ENCODE measurements at places on chromosomes 6 and 20. TPM values are rescaled to one million over a fixed set of nuclear protein-coding genes. Genes with fewer than 3 reads are reported as not detected.
A peak's percentile ranks its signal among the peaks of the same experiment; 100 is the strongest.

- DNase-seq = no peak
These were observed 42.1 kb downstream of the PHACTR3 start for GRCh38 chr20:59646487-59646886.

GRCh38 chr20:21508230-21509078, 5.4 kb downstream of the NKX2-2 start:
- DNase-seq = no peak

Gene LHFPL5
- not detected for total RNA-seq

DNA sequence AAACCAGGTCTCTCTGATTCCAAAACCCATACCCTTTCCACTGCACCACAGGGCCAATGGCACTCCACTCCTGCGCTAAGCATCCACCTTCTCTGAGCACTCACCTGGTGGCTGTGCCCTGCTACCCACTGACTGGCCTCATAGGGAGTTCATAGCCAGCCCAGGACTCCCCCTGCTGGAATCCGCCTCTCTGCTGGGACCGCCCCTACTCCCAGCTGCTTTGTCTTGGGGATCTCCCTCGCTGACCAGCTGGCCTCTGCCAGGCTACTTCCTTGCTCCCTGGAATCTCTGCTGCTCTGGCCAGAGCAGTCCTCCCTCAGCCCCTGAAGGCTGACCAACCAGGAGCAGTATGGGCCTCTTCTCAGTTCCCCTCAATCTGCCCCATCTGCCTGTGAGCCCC, 129.7 kb downstream of the FAXC start:
- peak; percentile 21 for DNase-seq

Gene SMIM29
- 53.3 TPM for total RNA-seq

DNA sequence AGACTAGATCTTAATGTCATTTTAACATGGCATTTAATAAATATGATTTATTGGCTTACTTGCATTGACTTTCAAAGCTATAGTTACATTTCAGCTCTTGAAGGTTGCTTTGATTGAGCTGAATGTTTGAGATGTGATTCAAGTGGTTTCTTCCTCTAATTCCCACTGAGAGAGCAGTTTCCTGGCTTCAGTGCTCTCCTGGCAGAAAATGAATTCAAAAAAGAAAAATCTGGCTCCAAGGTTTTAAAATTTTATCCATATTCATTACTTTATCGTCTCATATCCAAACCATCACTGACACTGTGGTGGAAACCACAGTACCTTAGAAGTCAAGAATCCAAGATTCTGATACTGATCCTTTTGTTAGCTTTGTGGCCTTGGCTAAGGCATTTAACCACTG, 263.1 kb upstream of the HSF2 start:
- DNase-seq = no peak

- no peak for DNase-seq
These were observed 303.9 kb downstream of the CBLN4 start for GRCh38 chr20:55701467-55701866.

DNA sequence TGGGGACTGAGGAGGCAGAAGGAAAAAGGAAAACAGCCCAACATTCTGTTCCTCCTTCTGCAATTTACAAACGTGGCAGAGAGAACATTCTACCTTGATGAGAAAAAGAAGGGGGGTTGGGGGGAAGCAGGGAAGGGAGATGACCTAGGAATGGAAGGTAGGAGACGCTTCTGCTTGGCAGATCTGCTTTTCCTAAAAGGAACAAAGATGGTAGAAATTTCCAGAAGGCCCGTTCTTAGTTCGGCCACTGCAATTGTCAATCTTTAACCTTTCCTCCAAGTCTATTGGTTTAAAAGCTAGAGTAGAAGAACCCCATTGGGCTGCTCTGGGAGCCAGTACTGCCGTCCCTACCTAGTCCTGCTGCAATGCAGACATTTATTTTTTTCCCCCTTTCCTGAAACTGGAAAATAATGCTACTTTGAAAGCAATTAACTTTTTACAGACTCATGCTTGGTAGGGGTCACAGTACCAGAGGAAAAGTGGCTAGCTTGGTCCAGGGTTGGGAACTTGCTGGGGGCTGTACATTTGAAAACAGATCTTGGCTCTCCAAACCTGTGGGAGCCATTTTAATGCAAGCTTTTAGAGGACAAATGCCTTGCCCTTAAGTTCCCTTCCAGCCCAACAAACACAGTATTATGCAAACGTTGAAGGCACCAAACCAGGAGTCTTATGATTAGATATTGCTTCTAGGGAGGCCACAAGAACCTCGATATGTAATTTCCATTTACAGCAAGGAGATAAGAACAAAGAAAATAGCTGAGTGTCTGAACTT, 2.6 kb downstream of the ZMYND8 start:
- no peak for DNase-seq

Gene MED20
- total RNA-seq = 45.1 TPM

Gene SALL4
- total RNA-seq = 0.86 TPM

GRCh38 chr6:108968325-108969316, 120.4 kb downstream of the ARMC2 start:
- DNase-seq = no peak

GRCh38 chr6:92840246-92840930, 579.0 kb downstream of the EPHA7 start:
- DNase-seq = no peak

Gene CYP39A1
- 5.1 TPM for total RNA-seq

DNA sequence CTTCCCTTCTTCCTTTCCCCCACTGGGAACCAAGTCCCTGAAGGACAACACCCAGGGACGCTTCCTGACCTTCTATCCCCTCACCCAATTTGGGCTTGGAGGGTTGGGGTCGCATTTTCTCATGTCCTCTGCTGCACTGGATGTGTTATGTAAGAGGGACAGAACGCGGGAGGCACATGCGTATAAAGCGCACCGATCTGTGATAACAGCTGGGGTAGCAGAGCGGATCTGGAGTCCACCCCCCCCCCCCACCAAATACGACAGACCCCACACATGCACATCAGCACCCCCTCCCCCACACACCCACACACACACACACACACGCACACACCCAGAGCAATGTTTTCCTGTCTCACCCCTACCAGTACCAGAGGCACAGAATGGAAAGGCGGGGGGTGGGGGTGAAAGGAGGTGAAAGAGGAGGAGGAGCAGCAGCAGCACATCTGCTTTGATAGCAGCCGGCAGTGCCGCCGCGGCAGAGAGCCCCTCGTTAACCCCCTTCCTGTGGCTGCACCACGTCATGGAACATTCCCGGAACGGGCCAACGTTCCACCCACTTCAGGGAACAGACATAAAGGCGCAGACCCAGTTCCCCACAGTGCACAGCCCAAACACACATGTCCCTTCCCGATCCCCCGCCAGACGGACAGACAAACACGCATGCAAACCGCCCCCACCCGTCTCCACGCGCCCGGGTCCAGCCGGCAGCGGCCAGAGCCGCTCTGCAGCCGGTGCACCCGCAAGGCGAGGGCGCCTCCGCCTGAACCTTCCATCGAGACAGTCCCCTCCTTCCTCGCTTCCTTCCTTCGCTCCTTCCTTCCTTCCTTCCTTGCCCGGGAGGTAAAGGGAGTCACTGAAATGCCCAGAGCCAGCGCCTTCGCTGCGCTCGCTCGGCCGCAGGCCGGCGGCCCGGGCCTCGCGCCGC, 590 bp downstream of the HIVEP2 start:
- peak; percentile 88 for DNase-seq

Gene ID4
- 3.0 TPM for total RNA-seq

DNA sequence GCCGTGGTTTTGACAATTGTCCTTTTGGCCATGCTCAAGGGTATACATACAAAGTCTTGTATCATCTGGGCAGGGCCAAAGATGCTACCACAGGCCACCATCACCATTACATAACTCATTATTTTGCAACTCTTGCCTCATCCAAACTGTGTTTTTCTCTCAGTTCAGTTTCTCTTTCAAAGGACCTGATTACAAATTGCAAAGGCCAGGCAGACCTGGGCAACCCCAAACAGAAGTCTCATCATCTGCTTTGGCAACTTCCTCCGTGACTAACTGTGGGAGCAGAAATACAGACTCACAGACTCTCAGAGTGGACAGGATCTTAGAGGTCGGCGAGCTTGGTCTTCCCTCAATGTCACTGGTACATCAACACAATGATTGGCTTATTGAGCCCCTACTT, 117.8 kb upstream of the NEDD9 start:
- DNase-seq = no peak

GRCh38 chr6:160036790-160037206, 67.9 kb downstream of the IGF2R start:
- peak; percentile 73 for DNase-seq

- peak; percentile 60 for DNase-seq
These were observed 45.6 kb downstream of the LRRN4 start for GRCh38 chr20:6008254-6008653.

Gene LY6G6F
- not detected for total RNA-seq

DNA sequence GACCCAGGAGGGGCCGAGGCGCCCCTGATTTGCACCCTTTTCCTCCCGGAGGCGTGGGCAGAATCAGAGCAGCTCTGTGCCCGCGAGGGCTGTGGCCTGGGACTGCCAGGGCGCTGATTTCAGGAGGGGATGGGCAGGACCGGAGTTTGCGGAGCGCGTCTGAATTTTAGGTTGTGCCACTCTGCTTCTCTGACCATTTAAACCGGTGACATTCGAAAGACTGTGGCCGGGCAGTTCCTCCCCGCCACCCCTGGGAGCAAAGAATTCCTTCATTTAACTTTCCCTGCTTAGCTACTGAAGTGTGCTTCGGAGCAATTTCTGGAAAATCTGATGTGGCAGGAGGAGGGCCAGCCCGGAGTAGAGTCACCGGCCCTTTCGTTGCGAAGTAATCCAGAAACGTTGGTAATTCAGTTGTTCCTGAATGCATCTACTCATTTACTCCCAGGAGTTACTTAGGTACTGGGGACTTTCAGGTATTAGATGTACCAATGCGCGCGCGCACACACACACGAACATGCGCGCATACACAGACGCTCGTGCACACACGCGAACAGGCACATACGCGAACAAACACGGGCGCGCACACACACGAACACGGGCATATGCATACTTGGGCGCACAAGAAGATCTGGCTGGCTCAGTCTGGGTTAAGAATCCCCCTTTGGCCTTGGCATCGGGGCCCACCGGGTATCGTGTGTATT, 568 bp downstream of the CCDC170 start:
- peak; percentile 52 for DNase-seq

DNA sequence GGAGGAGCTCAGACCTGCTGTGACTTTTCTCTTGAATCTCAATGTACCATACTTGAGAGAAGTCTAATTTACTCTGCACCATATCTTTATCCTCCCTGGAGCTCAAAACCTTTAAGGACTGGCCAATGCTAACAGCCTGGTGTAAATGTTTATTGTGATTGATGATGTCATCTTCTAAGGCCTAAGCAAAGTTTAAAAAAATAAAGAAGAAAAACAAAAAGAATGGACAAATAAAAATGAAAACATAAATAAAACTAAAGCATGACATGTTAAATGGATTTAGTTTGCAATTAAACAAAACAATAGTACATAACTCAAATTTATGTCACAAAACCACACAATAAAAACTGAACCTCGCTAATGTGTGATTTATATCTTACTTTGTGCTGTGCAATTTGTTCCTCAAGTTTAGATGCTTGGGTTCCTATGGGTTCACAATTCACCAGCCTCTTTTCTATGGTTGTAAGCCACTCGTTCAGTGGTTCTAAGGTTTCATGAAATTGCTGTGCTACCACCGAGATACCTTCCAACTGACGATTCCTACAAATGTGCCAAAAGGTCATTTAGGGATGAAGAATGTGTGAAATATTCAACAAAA, 113.0 kb downstream of the DST start:
- DNase-seq = no peak

Gene HSF2
- 38.2 TPM for total RNA-seq

- no peak for DNase-seq
These were observed 11.3 kb downstream of the MYO6 start for GRCh38 chr6:75760320-75760719.

DNA sequence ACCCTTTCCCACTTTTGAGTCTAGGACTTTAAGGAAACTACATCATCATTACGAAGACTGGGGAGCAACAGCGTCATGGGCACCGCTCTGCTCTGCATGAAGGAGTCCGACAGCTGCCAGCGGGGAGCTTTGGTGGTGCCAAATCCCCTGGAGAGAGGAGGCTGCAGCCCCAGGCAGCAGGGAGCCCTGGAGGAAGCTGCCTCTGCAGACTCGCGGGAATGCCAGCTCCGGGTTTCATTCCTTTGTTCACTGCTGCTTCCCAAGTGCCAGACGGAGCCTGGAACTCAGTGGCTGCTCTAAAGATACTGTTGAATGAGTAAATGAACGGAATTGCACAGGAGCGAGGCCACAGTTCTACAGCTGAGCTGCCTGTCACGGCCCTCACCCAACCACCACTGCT, 196.5 kb upstream of the THBS2 start:
- DNase-seq = peak; percentile 39

DNA sequence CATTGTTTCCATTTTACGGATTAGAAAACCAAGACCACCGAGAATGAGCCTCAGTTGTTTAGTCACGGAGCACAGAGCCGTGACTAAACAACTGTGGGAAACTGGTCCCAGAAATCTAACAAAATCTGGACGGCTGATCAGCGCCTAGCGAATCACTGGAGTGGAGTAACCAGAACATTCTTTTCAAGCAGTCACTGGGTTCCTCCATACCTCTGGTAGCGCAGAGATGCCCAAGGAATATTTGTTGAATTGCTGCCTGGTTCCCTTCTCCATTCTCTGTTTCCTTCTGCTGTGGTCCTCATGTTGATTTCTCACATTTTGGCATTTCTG, 62.0 kb downstream of the GPX5 start:
- peak; percentile 35 for DNase-seq

DNA sequence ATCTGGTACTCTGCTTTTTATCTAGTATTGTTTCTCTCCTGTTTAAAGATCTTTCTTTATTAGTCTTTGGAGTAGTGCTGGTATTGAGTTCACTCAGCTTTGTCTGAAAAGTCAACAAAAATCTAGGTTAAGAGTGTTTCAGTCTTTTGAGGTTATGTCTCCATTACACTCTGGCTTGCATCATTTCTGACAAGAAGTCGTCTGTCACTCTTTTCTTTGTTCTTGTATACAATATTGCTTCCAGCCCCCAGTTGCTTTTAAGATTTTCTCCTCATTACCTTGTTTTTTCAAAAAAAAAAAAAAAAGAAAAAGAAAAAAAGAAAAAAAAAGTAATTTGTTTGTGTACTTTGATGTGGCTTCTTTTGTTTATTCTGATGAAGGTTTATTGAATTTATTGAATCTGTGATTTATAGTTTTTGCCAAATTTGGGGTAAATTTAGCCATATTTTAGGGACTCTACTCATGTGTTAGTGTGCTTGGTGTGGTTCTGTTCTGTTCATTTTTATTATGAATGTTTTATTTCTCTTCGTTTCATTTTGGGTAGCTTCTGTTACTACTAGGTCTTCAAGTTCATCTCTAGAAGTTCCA, 408.9 kb downstream of the CDKAL1 start:
- no peak for DNase-seq

DNA sequence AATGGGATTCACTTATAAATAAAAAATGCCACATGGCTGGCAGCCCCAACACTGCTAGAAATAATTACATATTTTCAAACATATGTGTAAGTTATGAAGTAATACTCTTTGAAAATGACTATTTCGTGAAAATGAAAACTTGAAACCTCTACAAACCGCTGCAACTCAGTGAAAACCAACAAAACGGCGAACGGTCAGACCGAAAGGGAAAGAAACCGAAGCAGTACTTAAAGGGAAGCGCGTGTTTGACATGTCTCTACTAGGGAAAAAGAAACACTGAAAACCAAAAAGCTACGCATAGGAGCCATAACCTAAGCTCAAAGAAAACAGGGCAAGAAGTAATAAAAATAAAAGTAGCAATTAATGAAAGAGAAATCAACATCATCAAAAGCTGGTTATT, 121.0 kb upstream of the GGTLC1 start:
- DNase-seq = no peak

Measured in Daoy (cell line).